ENCODE measurements at places on chromosomes 13 and 19.
A peak's percentile ranks its signal among the peaks of the same experiment; 100 is the strongest.

DNA sequence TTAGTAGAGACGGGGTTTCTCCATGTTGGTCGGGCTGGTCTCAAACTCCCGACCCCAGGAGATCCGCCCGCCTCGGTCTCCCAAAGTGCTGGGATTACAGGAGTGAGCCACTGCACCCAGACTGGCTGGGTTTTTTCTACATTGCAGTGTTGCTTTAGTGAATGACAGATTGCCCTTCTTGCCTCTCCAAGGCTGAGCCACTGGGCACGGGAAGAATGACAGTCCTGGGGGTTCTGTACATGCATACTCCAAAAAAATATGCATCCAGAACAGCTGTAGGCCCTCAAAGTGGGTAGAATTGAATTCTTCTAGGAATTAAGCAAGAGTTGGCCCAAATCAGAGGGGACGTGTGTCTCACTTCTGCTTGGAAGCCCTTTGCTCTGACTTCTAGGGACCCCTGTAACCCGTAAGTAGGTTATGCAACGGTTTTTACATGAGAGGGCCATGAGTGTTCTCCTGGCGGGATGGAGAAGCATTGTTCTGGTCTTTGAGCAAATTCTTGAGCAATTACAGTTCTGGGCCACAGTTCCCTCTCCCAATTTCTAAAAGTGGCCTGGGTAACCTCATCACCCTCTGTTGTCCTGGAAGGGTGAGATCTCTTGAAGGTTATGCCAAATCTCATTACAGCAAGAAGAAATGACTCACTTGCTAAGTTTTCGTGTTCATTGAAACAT is 3.6 kb downstream of the ACTN4 start:
- H3K4me3 ChIP-seq: no peak overlapping the region
- H3K27me3 ChIP-seq: no peaks in the 10 kb centered on the region
- H3K27ac ChIP-seq: peak overlapping the region; percentile 94
- DNase-seq: no peak

DNA sequence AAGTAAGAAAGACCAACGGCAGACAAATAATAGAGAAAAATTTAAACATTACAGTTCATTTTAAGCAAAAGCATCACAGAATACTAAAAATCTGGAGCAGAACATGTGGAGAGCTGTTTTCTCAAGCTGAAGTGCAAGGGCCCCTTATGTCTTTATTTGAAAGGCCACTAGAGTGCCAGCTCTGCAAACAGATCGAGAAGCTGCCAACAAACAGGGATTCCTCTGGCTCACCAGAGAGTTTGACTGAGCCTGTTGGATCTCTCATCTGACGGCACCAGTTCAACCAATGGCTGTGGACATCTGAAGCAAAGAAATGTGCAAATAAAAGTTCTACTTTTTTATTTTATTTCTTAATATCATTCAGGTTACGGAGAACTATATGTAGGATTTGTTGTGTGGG is 119.7 kb downstream of the COL4A2 start:
- H3K36me3 ChIP-seq: peaks cover 34% of the 10 kb centered on the region
- DNase-seq: peak; percentile 75
- H3K4me1 ChIP-seq: peaks cover 26% of the 10 kb centered on the region
- H3K27me3 ChIP-seq: no peaks in the 10 kb centered on the region
- H3K27ac ChIP-seq: no peak overlapping the region

DNA sequence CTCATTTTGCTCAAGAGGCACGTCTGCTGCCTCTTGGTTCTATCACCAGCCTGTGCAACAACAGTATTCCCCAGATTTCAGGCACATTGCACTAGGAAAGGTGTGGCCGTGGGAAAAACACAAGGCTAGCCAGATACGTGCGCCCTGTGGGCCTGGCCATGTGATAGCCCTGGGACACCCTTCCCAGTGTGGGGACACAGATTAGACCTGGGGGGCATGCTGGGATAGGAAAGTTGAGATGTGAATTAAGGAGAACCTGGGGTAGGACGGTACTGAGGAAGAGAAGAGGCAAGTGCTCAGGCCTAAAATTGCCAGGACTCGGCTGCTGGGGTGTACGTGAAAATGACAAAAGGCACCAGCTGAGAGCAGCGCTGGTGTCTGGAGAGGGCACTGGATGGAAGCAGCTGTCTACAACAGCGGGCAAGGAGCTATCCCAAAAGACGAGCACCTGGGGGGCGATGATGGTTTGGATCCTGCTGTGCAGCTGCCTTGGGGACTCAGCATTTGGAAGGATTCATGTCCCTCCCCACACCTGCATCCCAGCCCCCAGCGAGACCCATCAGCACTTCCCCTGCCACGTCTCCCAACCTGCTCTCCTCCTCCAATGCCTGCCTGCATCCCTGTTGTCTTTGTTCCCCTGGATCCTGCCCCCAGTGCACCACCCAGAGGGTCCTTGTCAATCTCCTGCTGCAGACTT is 54.3 kb downstream of the GGACT start:
- H3K4me3 ChIP-seq: no peak overlapping the region
- no peak overlapping the region for H3K27ac ChIP-seq
- no peaks in the 10 kb centered on the region for H3K4me1 ChIP-seq
- H3K27me3 ChIP-seq: peaks cover 2% of the 10 kb centered on the region

DNA sequence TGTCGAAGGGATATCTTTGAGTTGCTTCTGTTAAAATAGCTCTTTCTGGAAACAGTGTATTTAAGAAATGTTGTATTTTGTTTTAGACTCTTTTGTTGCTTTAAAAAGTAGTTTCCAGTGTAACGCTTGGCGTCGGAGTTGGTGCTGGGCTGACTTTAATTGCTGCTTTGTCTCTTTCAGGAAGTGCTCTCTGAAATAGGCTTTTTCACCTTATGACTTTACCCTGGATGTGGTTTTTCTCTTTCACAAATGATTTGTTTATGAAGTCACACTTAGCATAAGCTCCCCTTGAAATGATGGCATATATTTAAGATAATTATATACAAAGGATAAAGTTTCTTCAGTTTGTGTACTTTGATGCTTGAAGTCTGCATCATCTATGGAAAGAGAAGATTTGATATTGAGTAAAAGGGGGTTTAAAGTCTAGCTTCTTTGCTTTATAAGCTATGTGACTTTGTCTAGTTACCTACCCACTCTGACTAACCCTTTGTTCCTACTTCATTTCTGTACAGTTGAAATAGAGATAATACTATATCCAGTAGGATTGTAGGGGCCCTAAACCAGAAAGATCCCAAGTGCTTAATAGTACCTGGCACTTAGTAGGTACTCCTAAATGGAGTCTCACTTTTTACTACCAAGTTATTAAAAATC is at the start of gene GPR18:
TSS of gene GPR18 (minus strand) at position 170 of the 651 bp plus-strand sequence. CDS start 2,507 bp downstream, outside the sequence.
- no peaks in the 10 kb centered on the region for H3K27me3 ChIP-seq
- no peak within 1 kb of the TSS for H3K27ac ChIP-seq
- H3K4me3 ChIP-seq: no peak within 1 kb of the TSS
- H3K4me1 ChIP-seq: peaks cover 2% of the 10 kb centered on the region
